ENCODE measurements at places on chromosomes 7 and 10.

GRCh38 chr7:31893365-31893764 lies 176.8 kb downstream of the PDE1C start:
- no peak for DNase-seq

DNA sequence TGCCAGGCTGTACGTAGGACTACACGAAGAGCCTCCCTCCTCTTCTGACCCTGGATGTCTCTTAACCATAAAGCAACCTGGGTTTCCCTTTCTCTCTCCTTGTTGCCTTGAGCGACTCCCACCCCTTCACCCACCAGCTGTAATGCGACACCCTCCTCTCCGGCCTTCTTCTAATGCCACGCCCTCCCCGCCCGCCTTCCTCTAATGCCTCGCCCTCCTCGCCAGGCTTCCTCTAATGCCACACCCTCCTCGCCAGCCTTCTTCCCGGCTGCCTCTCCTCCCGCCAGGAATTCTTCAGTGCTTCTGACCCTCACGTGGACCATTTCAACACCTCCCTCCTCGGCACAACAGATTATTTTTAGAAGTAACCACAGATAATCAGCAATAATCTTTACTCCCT lies 348.5 kb upstream of the SHH start:
- no peak for DNase-seq

GRCh38 chr10:79340646-79341244 lies 6.5 kb upstream of the PPIF start:
- no peak for DNase-seq

DNA sequence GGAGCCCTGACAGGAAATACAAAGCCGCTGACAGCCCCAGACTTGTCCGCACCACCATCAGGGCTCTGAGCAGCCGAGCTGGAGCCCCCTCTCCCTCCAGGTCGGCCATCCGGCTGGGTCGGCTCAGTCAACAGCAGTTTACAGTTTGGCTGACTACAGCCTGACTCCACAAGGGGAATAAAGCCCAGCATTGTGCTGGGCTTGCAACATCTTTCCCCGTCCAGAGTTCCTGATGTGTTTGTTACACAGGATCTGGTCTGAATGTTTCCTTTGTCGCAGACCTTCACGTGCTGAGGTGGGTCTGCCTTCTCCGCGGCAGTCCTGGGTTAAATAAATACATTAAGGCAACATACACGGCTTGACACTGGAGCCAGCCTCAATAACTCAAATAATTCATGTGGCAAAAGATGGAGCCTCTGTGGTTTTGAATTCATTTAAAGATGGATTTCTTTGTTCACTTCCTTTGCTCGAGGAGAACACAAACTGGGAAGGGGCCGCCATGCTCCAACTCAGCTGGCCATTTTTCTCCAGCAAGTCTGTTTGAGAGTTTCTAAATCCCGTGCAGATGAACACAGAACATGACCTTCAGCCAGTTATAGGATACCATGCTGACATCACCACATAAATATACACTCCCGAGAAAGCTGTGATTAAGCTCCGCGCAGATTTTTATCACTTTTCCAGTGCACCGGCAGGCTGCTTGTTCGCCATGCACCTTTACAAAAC lies 192.1 kb downstream of the WDR11 start:
- no peak for DNase-seq

GRCh38 chr7:88015309-88015708 lies 81.3 kb downstream of the ADAM22 start:
- DNase-seq, result no peak

DNA sequence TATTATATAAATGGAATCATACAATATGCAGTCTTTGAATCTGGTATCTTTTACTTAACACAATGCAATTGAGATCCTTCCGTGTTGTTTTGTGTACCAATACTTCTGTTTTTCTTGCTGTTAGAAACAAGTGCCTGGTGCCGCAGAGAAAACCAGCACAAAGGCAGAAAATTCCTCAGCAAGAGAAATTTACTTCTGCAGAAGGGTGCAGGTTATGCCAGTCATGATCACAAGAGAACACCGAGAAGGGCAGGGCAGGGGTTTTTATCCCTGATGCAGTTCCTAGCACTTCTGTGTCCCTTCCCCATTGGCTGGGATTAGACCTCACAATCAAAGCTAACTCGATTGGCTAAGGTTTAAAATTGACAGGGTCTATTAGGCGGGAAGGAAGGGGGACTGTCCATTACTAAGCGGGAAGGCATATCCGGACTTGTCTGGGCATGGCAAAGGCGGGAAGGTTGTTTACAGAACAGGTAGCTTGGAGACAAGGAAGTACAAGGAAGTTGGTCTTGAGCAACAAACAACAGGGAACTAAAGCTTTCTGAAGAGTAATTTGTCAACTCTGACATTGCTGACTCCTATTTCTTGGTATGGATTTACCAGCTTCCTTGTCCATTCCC lies 2.4 kb upstream of the ZNF33B start:
- no peak for DNase-seq

DNA sequence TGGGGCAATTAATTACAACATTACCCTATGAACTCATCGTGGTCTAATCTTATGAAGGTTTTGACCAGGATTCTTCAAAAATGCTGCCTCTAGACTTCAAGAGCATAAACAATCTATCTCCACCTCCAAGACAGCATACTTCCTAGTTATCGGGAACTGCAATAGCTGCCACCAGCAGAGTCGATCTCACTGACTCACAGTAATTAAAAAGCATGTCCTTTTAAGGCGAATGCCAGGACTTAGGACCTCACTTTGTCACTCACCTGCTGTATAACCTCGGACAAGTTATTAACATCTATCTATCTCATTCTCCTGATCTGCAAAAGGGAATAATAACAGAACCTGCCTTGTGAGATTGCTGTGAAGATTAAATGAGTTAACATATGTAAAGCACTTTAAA lies 666.0 kb upstream of the COBL start:
- no peak for DNase-seq

- DNase-seq, result no peak
These were observed 1.4 kb downstream of the PARD3 start for GRCh38 chr10:34813626-34814222.

DNA sequence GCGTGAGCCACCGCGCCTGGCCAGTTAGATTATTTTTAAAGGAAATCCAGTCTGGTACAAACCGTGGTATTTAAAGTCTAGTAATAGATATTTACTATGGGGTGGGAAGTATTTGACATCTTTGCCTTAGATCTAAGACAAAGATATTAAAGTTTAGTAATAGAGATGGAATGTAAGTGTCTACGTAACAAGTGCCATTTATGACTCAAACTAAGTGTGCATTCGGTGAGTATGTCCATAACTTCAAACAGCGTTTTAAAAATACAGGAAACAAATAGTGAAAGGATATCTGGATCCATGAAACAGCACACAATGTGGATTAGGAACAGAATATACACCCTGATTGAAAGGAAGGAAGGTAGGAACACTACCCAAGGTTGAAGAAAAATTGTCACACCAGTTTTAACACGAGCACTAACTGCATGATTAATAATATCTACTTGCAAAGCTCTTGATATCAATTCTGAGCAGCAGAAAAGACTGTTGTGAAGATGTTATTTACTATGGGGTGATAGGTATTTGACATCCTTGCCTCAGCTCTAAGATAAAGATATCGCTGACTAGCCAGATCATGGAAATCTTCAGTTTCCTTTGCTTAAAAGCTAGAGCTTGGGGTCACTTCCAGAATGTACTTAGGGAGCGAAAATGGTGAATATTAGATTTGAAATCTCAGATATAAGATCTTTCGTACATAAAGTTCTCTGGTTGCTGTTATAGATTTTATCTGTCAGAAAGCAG lies 48.7 kb downstream of the EPC1 start:
- DNase-seq, result no peak

DNA sequence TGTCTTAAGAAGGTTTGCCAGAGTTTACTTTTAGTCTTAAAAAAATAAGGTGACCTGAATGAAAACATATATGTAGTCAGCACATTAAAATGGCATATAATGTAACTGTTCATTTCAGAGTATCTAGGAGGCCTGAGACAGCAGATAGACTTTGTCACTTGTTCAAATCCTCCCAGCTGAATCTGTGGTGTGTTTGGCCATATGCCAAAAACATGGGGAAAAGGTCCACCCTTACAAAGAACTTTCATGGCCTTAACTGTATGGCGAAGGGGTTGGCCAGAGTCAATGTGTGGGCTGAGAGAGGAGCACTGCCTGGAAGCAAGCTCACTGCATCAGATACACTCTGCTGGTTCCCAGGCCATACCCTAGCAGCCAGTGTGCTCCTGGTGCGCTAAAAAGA lies 113.7 kb downstream of the ALOX5 start:
- DNase-seq, result no peak

GRCh38 chr7:16526742-16527540 lies at the start of gene LRRC72:
Gene LRRC72 (plus strand): TSS chr7:16526825. CDS start chr7:16526953, 128 bp downstream.
- DNase-seq, result no peak

GRCh38 chr7:67593794-67594193 lies 597.2 kb downstream of the TYW1 start:
- DNase-seq, result no peak

DNA sequence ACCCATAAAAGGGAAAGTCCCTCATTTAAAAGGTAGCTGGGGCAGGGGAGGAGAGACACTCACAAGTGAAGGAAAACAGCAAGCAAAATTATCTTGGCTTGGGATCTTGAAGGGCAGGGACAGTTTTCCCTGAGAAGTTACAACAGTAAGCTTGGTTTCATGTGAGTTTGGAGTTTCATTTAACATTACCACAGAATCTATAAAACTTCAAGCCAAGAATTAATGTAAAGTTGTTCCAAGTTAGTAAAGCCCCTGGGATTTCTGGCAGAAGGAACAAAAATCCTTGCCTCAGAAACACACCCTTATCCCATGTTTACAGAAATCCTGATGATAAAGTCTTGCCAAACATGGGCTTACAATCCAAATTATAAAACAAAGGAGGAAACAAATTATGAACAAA lies 19.2 kb downstream of the CRPPA start:
- no peak for DNase-seq

DNA sequence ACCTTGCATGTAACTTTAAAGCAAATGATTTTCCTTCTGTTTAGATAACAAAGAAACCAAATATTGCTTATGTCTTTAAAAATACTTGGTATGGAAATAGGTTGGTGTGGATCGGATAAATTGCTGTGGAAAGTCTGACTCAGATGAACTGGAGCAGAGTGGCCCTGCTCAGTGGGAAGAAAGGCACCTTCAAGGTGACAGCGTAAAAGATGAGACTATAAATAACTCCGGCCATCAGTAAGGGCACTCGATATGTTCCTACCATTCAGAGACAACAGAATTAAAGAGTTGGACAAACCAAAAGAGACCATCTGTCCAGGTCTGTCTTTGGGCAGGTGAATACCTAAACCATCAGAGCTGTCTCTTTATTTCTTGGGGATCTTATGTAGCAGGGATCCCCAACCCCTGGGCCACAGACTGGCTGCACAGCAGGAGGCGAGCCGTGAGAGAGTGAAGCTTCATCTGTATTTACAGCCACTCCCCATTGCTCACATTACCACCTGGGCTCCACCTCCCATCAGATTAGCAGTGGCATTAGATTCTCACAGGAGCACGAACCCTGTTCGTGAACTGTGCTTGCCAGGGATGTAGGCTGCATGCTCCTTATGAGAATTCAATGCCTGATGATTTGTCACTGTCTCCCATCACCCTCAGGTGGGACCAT lies 357.1 kb downstream of the PRPF18 start:
- no peak for DNase-seq

DNA sequence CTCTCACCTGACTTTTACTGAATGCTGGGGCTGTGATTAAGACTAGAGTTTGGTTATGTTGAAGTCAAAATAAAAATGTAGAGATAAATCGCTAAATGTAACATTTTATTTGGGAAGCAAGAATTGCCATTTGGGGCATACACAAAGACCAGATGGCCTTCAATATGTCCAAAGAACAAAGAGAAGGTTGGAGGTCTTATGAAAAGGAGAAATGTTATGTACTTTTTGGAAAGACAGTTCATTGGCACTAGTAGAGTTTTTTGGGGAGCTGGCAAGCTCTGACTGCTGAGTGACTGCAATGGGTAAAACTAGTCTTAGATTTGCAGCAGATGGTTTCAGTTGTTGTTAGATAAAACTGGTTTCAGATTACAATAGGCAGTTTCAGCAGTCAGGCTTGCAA lies 35.6 kb upstream of the GALNT17 start:
- no peak for DNase-seq

DNA sequence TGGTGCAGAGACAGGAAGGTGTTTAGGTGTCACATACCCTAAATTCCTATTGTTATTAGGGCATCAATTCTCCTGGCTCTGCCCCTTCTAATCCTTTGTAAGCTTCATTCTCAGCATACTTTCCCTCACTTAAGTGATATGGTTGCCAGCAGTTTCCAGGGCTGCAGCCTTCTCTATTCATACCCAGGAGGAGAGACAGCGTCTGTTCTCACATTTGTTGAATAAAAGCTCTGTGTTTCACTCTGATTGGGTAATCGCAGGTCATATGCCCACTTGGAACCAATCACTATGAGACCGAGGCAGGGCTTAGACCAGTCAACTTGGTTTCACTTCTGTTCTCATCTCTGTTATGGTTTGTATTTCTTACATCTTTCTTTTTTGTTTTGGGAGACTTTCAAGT lies 109.6 kb upstream of the MTPN start:
- no peak for DNase-seq

- DNase-seq, result no peak
These were observed 13.7 kb downstream of the RAB19 start for GRCh38 chr7:140417456-140418155.

DNA sequence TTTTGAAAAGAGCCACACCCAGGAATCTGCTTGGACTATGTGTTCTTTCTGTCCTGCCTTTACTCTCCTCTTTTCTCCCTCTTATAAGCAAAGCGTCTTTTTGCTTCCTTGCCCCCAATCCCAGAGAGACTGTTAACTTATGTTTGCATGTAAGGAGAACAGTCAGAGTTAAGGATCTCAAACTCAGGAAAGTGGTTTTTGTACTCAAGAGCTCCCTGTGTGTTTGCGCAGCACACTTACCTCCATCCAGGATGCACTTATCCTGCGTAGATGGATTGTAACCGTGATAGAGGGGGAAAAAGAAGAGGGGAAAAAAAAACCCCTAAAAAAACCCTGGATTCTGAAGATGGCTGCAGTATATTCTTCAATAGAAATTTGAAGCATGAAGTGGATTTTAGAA lies 228.9 kb downstream of the AUTS2 start:
- DNase-seq, result no peak

DNA sequence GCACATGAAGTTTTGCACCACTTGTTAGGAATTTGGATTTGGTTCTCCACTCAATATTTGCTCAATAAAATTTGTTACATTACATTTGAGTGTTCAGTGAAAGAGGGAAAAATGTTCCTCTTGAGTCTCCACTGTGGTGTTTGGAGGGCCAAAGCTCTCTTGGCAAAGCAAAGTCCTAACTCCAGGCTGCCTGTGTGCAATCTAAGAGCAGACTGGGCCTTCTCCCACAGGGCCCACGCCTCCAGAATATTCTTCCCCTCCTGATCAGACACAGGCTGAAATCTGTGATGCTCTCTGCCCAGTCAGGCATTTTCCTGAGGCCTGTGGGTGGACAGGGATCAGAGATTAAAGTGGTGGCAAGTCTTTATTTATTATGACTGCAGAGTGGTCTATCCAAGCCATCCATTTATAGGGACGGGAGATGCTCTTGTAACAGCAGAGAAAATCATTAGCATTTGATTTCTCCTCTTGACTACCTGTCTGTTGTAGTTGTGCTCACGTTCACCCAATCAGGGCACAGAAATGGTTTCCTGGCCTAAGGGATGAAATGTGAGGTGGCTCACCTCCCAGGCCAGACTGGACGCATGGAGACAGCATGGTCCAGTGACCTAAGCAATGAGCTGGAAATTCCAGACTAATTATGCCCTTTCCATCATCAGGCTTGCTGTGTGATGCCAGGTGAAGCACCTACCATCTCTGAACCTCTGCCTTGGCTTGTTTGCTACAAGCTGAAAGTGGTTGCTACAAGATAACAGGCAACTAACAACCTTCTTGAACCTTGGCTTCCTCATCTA lies 147.1 kb upstream of the NRBF2 start:
- no peak for DNase-seq

Data from stimulated activated CD4-positive, alpha-beta T cell treated with anti-CD3 and anti-CD28 coated beads, Interleukin-1b, Interleukin-23, amount 100 ng/mL, for 4 hours (primary cell).